ENCODE measurements at places on chromosomes 1 and 21.

DNA sequence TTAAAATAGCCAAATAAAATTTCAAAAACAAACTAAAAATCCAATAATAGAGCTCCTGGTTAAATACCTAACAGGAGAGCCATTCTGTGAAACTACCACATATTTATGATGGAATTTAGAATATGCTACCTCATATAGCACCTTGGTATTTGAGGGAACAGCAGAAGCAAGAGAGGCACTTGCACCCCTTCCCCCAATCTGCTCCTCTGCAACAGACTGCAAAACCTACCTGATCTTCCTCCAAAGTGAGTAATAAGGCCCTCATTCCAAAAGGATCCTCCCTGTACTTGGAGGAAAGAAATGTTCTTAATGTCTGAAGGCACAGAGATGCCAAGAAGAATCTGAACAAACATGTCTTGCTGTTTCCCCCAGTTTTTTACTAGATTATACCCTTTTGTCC lies 28.1 kb upstream of the RNPC3 start:
- DNase-seq, result no peak

- peak; percentile 50 for DNase-seq
Observed at GRCh38 chr1:42777852-42778251, 6.9 kb upstream of the TMEM269 start.

- DNase-seq, result peak; percentile 9
Observed at GRCh38 chr1:245380790-245381535, 226.2 kb downstream of the KIF26B start.

GRCh38 chr1:205525495-205526285 lies 21.2 kb downstream of the CDK18 start:
- no peak for DNase-seq

GRCh38 chr1:14955402-14955801 lies 198.1 kb upstream of the TMEM51 start:
- no peak for DNase-seq

DNA sequence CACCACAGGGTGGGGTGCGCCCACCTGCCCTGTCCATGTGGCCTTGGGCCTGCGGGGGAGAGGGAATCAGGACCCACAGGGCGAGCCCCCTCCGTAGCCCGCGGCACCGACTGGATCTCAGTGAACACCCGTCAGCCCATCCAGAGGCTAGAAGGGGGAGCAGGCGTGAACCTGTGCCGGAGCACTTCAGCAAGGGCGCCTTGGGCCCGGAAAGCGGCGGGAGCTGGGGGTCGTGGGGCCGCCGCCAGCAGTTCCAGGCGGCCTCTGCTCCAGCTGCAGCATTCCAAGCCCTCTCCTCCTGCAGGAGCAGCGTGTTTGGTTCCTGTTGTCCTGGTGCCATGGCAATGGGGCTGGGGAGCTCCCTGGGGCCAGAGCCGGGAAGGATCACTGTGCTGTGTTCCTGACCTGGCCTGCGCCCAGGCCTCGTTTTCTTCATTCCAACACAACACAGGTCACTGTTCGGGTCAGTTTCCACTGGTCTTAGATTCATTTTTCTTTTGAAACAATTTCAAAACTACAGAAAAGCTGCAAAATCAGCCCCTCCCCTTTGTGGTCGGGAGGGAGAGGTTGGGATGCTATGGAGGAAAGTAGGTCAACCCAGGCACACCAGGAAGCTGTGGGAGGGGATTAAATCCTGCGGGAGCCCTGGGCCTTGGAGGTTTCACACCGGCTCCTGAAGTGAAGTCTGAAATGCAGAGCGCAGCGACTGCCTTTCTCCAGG lies 18.8 kb downstream of the SLX9 start:
- DNase-seq, result no peak

DNA sequence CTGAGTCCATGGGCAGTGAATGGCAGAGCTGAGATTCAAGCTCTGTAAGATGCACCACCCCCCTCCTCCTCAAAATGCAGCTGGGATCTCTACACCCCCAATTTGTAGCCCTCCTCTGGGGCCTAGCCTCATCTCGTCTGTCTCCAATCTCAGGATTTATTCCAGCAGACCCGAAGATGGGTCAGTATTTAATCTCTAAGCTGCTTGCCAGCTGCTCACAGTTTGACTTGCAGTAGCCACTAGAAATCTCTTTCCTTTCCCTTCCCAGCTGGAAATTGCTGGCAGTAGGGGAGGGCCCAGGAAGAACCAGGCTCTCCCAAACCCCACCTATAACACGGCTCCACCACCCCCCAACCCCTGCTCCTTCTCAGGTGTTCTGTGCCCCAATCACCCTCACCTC lies 1.5 kb downstream of the LACTBL1 start:
- no peak for DNase-seq

- DNase-seq, result peak; percentile 66
Observed at GRCh38 chr1:108570128-108570527, 10.2 kb downstream of the EEIG2 start.

DNA sequence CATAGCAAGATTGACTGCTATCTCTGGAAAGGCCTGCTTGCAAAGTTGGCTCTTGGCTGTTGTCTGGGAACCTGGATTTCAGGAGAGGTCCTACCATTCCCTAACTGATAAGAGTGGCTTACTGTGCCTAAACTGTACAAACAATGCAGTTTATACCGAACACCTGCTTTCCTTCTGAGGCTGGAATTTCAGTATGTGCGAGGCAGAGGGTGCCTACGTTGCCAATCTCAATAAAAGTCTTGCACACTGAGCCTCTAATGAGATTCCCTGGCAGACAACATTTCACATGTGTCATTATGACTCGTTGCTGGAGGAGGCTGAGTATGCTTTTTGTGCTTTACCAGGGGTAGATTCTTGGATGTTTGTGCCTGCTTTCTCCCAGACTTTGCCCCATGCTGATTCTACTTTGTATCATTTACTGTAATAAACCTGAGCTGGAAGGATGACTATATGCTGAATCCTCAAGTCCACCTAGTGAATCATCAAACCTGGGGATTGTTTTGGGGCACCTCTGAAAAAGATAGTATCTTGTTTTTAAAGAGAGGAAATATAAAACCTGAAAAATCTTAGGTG lies 58.9 kb upstream of the GNG4 start:
- no peak for DNase-seq

- DNase-seq, result no peak
Observed at GRCh38 chr1:74908797-74909196, 175.8 kb downstream of the TYW3 start.

- DNase-seq, result peak; percentile 34
Observed at GRCh38 chr1:44407430-44408211, 2.6 kb downstream of the RNF220 start.

DNA sequence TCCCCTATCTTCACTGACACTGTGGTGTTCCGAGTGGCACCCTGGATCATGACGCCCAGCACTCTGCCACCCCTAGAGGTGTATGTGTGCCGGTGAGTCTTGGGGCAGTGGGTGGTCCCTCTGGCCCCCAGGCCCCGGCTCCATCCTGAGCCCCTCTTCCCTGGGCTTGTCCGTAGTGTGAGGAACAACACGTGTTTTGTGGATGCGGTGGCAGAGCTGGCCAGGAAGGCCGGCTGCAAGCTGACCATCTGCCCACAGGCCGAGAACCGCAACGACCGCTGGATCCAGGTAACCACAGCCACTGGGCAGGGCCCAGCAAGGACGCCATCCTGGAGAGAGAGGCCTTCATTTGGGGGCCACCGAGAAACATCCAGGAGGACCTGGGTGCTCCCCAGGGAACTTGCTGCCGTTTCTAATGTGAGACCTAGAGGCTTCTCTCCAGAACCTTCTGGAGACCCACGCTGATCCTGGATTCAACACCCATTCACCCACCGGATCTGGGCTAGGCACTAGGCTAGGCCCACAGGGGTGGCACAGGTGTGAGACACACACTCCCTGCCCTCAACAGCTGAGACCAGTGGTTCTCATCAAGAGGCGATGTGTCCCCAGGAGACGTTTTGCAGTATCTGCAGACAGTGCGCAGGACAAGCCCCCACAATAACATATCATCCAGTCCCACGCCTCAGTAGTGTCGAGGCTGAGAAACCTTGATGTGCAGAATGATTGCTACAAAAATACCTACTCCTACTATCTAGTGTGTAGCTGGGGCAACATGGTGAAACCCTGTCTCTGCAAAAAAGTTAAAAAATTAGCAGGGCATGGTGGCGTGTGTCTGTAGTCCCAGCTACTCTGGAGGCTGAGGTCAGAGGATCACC lies 22.2 kb downstream of the PADI3 start:
- no peak for DNase-seq

GRCh38 chr1:56200442-56200841 lies 378.9 kb downstream of the PLPP3 start:
- DNase-seq, result no peak

- DNase-seq, result no peak
Observed at GRCh38 chr1:214178102-214178501, 102.9 kb upstream of the SMYD2 start.

GRCh38 chr1:6011161-6011945 lies 19.1 kb upstream of the NPHP4 start:
- no peak for DNase-seq

- peak; percentile 91 for DNase-seq
Observed at GRCh38 chr1:198880818-198881597, 242.2 kb downstream of the PTPRC start.

GRCh38 chr1:164823486-164824279 lies 264.7 kb downstream of the PBX1 start:
- DNase-seq, result no peak

GRCh38 chr1:45395051-45395450 lies 54.8 kb upstream of the MUTYH start:
- no peak for DNase-seq
